ENCODE measurements at places on chromosomes 4 and X.

DNA sequence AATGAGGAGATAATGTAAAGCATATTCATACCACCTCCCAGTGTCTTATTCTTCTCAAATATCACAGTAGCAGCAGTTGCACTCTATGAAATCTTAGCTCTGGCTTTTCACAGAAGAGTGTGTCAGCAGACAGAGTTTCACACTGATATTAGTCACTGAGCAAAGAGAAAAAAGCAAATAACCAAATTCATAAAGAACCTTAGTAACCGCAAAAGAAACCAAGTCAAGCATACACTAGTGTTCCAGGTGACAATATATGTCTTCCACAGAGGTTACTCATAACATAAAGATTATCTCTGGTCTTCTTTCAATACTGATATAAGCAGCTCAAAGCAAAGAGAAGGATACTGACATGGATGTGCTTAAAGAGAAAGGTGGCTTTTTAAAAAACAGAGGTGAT lies 181.7 kb upstream of the EDNRA start:
- no peak for DNase-seq

DNA sequence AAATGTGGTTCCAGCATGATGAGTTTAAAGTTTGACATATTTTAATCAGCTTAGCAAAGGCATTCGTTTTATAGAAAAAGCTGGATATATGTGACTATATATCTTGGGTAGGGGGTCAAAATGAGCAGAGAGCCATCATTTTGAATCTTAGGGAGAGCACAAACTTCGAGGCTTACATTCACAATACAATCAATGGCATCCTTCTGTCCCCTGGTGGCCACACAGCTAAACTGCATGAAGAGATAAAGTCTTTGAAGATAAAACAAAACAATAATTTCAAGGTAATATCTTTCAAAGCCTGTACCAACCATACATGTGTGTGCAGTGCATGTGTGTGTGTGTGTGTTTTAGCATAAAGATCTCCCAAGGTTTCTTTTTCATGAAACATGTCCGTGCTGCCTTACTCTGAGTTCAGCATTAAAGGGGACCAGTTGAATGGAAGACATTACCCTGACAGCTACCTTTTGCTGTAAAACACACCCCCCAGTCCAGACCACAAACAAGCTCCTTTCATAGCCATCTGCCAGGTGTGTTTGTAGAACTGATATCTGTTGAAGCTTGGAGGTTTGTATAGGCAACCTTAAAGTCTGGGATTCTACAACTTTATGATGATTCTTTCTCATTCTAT lies 22.0 kb downstream of the DYNLT3 start:
- DNase-seq: no peak

DNA sequence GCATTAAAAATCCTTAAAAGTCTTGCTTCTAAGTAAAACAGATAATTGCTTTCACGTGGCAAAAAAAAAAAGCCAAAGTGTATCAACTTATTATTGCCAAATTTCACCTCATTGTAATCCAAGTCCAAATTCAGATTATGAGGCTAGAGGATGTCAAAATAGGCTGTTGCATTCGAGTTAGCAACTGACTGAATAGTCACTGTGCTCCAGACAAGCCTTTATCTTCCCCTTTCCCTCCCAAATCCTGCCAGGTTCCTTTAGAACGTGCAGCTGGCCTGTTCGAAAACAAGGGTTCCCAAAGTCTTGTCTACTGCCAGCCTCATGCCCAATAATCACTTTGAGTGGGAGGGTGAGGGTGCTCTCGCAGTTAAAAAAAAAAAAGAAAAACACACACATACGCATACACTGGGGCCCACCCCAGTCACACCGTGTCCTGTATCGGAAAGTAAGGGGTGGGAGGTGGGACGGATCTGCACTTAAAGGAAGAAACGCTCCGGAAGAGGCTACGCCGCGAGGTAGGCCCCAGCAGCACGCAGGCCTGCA lies 603 bp downstream of the MAD2L1 start:
- DNase-seq: no peak

GRCh38 chrX:79365591-79365990 lies 1.5 kb downstream of the ITM2A start:
- DNase-seq: no peak

GRCh38 chr4:165872461-165873297 lies at the start of gene TLL1:
Gene TLL1 (plus strand): TSS chr4:165873237. CDS start chr4:165873905, 668 bp downstream.
- DNase-seq: no peak

- DNase-seq: no peak
Observed at GRCh38 chr4:38967260-38968095, 64.7 kb downstream of the TMEM156 start.

DNA sequence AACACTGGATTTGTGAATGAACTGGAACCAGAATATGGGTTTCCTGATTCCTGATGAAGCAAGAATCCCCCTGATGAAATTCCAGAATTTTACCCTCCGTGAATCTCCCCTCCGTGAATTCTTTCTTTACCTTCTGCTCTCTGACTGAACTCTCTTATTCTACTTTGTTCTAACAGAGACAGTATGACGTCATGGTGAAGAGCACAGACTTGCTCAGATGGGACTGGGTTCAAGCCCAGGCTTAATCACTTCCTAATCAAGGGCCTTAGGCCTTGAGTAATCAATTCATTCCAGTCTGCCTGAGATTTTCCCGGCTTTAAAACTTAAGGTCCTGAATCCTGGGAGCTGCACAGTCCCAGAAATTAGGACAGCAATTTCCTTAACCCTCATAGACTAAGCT lies 64.5 kb downstream of the IQCM start:
- DNase-seq: no peak
